ENCODE measurements at places on chromosomes 3 and 15.

DNA sequence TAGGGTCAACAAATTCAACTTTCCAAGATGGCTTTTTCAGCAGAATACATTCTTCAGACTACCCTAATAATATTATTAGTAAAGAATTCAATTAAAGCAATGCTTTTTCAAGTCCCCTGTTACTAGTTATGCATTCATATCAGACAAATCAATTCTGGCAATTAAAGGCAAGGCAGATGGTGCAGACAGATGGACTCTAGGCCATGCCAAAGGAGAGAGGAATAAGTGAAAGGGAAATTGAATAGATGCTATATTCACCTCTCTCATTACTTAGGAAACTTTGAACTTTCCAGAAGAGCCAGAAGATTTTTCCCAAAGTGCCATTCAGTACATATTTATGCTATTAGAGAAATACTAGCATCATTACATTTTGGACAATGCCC, 487.7 kb upstream of the RASGRP1 start:
- DNase-seq, result no peak

GRCh38 chr3:129231331-129232119, 17.9 kb upstream of the COPG1 start:
- DNase-seq, result no peak

- no peak for DNase-seq
These were observed 7.4 kb downstream of the STARD9 start for GRCh38 chr15:42582569-42583375.

DNA sequence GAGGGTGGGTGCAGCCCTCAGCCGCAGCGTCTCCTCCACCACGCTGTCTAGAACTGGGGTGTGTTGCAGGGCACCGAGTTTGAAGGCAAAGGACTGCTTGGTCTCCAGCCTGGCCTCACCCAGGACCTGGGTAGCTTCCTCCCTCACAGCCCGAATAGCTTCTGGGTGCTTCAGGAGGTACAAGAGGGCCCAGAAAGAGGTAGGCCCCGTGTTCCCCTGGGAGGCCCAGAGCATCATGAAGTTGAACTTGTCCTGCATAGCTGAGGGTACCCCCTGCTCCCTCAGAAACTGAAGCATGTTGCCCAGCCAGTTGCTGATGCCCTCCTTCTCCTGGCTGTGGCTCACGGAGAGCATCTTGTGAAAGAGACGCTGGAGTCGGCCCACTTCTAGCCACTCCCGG, 930 bp downstream of the CYP8B1 start:
- no peak for DNase-seq

- no peak for DNase-seq
These were observed 14.9 kb downstream of the ATXN7 start for GRCh38 chr3:63878394-63879060.

DNA sequence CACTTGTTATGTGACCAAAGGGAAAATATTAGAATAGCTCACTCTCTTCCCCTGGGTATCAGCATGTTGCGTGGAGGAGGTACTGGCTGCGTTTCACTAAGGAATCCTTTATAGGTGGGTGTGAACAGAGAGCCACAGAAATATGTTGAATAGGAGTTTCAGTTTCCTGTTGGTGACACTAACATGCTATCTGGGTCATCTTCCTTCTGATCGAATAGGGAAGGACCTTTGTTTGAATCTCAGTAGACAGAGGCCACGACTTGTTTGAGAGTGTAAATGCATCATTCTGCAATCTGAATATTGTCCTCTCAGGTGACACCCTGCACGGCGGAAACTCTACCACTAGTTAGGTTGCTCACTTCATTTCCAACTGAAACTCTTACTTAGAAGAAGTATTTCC, 157.9 kb upstream of the SLC2A2 start:
- DNase-seq, result no peak

DNA sequence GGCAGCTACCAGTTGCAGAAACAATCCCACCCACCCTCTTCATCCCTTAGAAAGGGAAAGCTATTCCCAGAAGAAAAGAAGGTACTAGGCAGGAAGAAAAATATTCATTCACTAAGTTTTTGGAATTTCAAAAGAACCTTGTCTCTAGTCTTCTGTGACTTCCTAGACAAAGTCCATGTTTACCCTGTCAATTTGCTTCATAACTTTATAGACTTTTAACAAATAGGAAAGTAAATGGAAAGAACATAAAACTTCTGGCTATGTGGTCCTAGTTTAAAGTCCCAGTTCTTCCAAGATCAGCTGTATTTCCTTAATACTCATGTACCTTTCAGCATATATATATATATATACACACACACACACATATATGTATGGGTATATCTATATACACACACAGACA, 143.7 kb upstream of the SNTN start:
- no peak for DNase-seq

DNA sequence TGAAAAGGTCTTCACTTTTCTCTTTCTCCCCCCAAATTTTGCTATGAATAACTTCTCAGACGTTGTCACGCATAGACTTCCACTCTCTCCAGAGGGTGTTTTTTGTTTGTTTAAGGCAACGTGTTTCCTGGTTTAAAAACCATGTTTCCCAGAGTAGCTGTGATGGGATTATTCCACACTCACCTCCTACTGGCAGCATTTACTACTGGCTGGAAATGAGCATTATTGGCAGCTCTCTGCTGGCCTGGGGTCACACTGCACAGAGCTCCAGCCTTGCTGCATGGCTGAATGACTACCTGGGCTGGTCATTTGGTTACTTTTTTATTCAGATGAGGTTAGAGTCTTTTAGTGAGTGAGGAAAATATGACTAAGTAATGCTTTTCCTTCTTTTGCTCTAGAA, 65.2 kb downstream of the RARB start:
- no peak for DNase-seq

- DNase-seq, result no peak
These were observed 18.2 kb downstream of the DCUN1D1 start for GRCh38 chr3:182962166-182962565.

DNA sequence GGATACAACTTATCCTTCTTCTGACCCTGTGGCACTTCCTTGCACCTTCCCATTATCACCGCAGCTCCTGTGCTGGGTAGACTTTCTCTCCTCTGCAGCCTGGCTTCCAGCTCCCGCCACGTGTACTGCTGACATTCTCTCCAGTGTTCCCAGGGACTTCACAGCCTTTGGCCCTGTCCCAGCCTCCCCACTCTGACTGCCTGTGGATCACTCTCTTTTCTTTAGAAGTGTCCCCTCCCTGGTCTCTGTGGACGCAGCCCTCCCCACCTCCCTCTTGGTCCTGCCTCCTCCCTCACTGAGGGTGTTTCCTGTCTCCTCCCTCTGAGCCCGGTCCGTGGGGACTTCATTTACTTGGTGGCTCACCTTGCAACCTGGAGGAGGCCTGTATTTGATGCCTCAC, 17.4 kb downstream of the PDIA5 start:
- no peak for DNase-seq

DNA sequence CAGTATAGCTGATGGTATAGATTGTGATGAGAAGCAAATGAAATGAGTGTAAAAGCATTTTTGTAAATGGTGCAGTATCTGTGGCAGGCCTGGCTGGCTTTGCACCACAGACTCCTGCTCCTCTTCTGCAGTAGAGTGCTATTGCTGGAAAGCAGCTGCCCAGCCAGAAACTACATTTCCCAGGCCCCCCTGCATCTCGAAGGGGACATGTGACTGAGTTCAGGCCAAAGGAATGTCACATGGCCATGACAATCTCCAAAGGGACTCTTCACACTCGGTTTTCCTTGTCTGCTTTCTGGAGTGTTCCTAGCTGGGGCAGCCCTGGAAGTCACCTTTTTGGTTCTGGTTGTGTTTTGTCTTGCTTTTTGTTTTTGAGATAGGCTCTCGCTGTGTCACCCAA, 277.1 kb downstream of the SUCLG2 start:
- DNase-seq, result no peak
